NCI-H69 (cell line): ENCODE measurements at places on chromosomes 2 and 18.

DNA sequence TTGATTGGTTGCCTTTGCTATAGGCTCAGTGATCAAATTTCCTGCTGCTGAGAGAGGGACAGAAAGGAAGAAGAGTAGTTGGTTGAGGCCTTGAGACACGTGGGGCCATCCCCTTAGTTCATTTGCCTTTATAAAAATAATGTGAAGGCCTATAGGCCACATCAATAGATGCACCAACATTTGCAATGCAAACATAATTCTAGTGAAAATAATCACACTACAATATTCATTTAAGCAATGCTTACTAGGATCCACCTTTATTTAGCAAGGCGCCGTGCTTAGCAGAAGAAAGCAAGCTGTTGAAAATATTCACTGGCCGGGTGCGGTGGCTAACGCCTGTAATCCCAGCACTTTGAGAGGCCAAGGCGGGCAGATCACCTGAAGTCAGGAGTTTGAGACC lies 105.3 kb upstream of the CXCR4 start:
- no peak for DNase-seq

DNA sequence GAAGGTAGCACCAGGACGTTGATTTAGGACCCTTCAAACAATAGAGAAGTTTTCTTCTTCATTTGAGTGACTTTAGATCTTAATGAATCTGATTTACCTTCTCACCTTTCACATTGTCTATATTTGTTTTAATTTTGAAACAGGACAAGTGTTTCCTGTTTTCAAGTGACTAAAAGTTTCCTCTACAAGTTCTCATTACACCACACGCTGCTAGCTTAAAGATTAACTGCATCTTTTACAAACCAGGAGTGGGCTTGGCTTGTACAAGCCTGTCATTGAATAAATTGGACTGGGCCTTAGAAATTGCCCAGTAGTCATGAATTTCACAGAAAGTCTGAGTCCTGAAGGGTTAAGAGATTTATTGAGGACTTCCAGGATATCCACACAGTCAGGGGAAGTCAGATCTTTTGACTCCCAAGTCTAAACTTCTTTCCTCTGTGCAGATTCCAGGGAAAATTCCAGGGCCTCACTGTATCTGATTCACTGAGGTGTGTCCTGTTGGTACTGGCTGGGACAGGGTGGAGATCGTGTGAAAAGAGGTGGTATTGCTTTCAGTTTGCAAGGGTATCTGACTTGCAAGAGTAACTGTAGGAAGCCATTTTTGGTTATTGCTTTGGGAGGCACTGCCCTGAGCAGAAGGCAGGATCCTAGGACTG lies 3.4 kb downstream of the SGPP2 start:
- no peak for DNase-seq

GRCh38 chr2:56960581-56960980 lies 776.8 kb downstream of the CCDC85A start:
- peak; percentile 73 for DNase-seq

DNA sequence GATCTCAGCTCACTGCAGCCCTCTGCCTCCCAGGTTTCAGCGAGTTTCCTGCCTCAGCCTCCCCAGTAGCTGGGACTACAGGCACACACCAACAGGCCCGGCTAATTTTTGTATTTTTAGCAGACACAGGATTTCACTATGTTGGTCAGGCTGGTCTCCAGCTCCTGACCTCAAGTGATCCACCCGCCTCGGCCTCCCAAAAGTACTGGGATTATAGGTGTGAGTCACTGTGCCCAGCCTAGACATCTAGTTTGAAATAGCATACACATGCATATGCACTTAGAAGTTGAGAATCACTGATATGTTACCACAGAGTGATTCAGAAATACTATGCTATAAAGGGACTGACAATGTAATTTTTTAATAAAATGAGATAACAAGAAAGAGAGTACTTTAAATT lies 69.8 kb upstream of the CDKL4 start:
- no peak for DNase-seq

DNA sequence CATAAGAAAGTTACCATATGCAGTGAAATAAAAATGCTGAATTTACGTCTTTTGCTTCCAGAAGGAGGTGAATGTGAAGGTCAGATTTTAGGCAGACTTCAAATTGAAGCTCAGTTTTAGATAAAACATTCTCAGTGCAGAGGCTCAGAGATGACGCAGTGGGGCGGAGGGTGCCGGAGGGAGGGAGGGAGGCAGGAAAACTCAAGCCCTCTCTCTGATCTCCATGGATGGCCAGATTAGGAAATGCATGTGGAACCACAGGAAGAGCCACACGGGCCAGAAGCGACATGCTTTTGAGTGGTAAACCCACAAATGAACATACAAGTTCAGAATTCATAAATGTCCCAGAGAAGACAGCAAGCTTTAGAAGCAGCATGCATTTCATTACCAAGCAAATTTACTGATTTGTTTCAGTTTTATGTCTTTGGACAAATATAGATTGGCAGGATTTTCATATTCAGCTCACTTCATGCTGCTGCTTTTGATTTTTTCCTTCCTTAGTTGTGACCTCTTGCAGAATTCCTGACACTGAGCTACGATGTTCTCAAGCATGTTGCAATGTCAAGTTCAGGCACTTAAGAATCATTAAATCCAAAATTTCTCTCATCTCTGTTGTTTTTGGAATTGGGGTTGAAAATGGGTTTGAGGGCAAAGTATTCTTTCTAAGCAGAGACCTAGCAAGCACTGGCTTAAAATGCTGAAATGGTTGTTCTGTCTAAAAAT lies 29.7 kb upstream of the APCDD1 start:
- DNase-seq = no peak

GRCh38 chr2:145114726-145115125 lies 594.8 kb upstream of the ZEB2 start:
- no peak for DNase-seq

DNA sequence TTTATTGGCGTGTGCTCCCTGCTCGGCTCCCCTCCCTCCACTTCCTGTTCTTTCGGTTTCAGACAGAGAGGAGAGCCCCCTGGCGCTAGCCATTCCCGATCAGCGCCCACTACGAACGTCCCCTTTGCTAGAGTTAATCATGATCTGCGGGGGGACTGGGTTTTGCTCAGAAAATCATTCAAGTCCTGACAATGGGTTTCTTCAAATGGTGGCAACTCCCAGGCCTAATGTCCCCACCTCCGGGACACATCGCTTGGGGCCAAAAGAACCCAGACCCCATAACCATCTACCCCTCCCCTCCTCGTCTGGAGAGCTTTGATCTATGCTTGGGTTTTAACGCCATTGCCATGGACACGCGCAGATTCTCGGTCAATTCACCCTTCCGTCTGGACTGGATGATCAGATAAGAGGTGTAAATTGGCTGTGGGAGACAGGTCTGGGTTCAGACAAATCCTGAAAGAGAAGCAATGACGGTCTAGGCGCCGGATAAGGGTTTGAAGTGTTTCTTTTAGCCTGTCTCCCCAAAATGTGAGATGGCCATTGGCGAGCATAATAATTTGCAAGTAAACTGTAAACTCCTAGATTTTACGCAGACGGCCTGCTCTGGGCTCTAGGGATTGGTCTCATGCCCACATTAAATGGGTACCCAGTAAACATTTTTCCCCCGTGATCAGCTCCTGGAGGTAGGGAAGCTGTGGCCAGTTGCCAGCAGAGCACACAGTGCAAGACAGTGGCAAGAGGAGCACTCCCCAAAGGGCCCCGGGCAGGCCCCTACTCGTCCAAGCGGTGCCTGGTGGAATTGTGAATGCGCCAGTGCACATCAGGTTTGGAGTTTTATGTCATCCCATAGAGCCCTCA lies 4.7 kb downstream of the NRP2 start:
- DNase-seq = peak; percentile 79

- DNase-seq = no peak
Observed at GRCh38 chr2:138132108-138132507, 167.8 kb downstream of the HNMT start.

DNA sequence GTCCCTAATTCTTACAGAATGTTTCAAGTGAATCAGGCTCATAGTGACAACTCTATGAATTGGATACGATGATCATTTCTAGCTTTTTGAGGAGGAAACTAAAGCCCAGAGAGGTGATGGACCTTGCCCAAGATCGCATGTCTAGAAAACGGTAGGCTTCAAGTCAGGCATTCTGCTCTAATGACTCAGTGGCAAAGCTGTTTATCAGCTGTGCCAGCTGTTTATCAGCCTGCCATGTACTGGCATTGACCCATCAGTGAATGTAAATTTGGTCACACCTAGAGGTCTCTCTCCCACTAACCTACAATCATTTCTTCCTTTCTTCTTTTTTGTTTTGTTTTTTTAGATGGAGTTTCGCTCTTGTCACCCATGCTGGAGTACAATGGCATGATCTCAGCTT lies 6.1 kb upstream of the DAW1 start:
- no peak for DNase-seq

DNA sequence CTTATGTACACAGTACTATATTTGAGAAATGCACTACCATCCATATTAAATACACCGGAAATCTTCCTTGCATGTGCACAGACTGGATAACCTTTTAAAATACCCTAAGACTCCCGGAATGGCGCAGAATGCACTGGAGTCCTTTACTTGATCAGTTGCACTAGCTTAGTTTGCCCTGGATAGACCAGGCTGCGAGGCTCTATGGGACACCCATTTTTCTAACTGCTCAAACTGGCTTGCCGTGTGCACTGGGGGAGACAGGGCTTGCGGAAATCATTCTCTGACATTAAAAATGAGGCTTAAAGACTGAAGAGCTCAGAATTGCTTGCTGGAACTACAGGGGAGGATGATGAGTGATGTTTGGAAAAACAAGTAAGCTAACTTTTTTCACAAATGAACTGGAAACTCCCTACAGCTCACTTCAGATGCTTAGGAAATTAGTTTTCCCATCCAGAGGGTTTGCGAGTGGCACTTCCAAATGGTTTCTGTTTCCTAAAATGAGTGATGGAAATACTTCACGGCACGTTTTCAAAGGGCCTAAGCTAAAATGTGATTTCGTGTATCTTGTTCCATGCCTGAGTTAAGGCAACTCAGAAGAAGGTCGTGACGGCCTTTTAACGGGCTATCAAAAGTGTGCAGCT lies 2.7 kb downstream of the NCK2 start:
- no peak for DNase-seq
